ENCODE measurements at places on chromosomes 5 and 9.

DNA sequence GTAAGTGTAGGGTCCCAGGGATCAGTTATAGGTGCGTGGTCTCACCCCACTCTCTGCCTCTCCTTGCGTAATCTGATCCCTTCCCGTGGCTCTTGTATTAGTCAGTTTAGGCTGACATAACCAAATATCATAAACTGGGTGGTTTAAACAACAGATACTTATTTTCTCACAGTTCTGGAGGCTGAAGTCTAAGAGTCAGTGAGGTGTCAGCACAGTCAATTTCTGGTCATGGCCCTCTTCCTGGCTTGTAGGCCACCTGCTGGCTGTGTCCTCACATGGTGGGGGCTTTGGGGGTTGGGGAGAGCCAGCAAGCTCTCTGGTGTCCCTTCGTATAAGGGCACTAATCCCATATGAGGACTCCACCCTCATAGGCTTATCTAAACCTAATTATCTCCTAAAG lies 32.3 kb downstream of the CARTPT start:
- no peak for DNase-seq

- DNase-seq = no peak
Measured at GRCh38 chr5:685262-686171, 7.6 kb downstream of the TPPP start.

GRCh38 chr5:6760686-6761085 lies 47.5 kb downstream of the TENT4A start:
- no peak for DNase-seq

- no peak for DNase-seq
Measured at GRCh38 chr5:4995014-4995413, 145.1 kb upstream of the ADAMTS16 start.

GRCh38 chr5:82360022-82360421 lies 81.9 kb upstream of the RPS23 start:
- no peak for DNase-seq

GRCh38 chr9:137388589-137389427 lies 34.2 kb downstream of the EXD3 start:
- DNase-seq = no peak

- no peak for DNase-seq
Measured at GRCh38 chr5:170262061-170263045, 29.6 kb downstream of the C5orf58 start.

DNA sequence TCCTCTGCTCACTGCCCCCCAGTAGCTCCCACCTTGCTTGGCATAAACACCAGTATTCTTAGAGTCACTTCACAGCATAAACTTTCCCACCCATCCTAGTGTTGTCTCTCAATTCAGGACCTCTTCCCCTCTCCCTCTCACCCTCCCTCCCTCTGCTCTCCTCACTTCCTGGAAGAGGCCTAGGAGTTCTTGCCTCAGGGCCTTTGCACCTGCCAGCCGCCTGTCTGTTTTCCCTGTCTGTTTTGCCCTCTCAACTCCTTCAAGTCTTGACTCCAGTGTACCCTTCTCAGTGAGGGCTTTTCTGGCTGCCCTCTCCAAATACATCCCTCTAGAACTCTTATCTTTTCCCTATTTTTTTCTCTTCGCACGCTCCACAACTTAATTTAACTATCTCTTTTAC lies 86.2 kb downstream of the ENTREP1 start:
- DNase-seq = no peak

DNA sequence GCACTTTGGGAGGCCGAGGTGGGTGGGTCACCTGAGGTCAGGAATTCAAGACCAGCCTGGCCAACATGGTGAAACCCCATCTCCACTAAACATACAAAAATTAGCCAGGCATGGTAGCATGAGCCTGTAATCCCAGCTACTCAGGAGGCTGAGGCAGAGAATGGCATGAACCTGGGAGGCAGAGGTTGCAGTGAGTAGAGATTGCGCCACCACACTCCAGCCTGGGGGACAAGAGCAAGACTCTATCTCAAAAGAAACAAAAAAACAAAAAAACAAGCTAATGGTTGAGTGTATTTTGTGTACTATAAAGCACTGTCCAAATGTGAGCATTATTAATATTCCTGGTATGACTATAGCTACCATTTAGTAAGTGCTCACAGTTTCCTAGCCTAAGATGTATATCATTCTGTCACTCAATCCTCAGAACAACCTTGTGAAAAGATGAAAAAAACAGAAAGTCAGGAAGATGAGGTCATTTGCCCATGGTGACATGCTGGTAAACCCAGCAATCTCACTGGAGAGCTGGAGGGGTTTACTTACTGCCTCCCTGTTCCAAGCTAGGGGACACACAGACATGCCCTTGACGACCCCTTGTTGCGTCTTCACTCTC lies 27.7 kb downstream of the ARHGEF37 start:
- DNase-seq = no peak

GRCh38 chr5:177317959-177318377 lies 6.3 kb upstream of the MXD3 start:
- peak; percentile 47 for DNase-seq
